ENCODE measurements at places on chromosomes 6 and 20.

DNA sequence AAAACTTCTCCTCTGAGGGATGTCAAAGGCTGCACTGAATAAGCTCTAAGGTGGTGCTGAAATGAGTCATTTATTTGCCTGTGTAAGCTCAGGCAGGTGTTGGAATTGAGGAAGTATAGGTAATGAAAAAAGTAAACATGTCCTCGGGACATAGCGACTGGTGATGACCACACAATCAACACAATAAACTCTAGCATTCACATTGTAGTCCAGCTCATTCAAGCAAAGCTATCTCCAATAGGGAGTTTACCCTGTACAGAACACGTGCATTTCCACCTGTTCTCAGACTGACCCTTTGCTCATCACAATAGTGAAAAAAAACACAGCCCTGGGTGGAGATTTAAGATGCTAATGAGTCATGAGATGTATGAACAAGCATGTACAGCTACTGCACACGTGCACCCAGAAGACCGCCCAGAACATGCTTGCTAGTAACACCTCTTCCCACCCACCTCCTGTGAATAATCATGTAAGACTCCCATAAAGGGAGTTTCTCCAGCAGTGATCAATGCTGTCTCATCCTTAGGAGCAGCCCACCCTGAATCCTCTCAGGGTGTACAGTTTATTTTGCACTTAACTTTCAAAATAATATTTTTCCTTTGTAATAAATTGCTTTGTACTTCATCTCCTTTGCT, 33.0 kb upstream of the POU5F1 start:
- DNase-seq, result peak; percentile 41

GRCh38 chr6:39301606-39302005, 12.6 kb downstream of the KCNK17 start:
- no peak for DNase-seq

DNA sequence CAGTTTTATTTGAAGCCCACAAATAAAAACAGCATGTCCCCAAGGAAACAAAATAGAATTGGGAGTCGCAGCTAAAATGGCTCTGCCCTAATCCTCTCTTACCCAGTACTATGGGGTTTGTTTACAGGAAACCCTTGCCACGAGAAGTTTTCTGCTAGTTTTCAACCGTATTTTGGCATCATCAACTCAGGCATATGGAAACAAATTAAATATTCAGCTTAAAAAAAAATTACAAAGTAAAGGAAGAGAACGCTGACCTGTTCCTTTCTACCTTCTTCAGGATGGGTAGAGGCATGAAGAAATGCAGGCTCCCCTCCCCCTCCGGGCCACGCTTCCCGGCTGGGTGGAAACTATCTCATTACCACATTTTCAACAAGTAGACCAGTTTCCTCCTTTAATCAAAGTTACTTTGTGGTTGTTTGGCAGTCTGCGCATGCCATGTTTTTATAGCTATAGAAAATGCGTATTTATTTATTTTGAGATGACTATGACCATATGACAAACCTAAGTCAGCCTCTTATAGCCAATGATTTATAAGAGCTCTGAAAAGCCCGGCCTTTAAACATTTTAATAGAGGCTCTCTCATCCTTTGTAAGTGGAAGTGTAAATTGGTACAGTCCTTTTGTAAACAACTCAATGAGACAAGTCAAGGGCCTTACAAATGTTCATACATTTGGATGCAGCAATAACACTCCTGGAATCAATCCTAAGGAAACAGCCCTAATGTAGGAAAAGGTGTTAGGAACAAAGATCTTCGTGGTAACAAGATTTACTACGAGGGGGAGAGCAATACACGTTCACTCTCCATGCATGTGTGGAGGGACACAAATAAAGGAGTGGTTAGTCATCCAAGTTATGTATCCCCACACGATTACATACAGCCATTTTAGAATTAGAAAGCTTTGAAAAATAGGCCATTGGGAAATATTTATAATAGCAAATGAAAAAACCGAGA, 16.1 kb upstream of the ZNF217 start:
- DNase-seq, result peak; percentile 79

GRCh38 chr6:118940770-118941169, 5.8 kb upstream of the MCM9 start:
- DNase-seq, result no peak

GRCh38 chr6:154356690-154357089, at the start of gene IPCEF1:
TSS of gene IPCEF1 (minus strand) at chr6:154356803. CDS start at chr6:154265947, 90,856 bp downstream.
- no peak for DNase-seq

DNA sequence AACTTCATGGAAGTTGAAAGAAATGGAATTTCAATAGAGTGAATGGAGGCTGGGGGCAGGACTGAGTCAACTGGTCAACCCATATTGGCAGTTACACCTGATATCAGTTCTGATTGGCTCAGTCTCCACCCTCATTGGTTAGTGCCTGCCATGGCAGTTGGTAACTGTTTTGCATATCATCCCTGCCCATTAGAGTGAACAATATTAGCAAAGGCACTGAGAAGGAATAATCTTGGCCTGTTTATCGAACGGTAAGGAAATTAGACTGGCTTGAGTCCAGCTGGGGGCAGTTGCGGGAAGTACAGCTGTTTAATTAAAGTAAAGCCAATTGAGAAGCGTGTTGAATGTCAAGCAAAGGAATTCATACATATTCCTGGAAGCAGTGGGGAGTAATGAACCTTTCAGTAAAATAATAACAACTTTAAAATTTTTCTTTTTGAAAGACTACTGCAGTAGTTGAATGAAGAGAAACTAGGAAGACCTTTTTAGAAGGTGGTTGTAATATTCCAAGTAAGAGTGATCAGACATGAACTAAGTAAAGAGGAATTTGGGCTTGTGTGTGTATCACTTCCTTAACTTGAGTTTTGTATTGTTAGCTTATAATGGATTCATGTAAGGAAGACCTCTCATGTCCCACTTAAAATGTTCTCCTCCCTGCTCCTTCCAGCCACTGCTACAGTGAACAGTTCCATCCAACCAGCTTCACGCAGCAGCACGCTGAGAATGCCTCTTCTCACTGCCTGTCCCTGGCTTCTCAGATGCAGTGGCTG, 17.2 kb upstream of the FAM50B start:
- DNase-seq, result no peak

GRCh38 chr20:36093025-36093803, 61.3 kb upstream of the EPB41L1 start:
- DNase-seq, result peak; percentile 29

- peak; percentile 11 for DNase-seq
These were observed 47.5 kb downstream of the KCNQ5 start for GRCh38 chr6:72669324-72669723.

DNA sequence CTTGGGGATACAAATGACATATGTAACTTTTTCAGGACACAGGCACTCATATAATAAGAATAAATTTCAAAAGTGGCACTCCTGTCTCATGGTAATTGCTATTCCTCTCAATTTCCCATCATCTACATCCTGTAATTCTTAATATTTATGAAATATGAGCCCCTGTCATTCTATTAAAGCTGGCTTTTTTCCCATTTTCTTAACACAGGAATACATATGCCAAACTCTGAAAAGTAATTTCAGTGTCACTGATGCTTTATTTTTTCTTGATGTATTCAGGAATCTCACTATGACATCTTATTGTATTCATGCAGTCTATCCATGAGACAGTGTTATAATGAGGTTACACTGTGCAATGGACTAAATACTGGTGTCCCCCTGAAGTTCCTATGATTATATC, 24.3 kb upstream of the FKBP1C start:
- no peak for DNase-seq

All from T-cell (primary cell).